ENCODE measurements at places on chromosomes 4 and X.

DNA sequence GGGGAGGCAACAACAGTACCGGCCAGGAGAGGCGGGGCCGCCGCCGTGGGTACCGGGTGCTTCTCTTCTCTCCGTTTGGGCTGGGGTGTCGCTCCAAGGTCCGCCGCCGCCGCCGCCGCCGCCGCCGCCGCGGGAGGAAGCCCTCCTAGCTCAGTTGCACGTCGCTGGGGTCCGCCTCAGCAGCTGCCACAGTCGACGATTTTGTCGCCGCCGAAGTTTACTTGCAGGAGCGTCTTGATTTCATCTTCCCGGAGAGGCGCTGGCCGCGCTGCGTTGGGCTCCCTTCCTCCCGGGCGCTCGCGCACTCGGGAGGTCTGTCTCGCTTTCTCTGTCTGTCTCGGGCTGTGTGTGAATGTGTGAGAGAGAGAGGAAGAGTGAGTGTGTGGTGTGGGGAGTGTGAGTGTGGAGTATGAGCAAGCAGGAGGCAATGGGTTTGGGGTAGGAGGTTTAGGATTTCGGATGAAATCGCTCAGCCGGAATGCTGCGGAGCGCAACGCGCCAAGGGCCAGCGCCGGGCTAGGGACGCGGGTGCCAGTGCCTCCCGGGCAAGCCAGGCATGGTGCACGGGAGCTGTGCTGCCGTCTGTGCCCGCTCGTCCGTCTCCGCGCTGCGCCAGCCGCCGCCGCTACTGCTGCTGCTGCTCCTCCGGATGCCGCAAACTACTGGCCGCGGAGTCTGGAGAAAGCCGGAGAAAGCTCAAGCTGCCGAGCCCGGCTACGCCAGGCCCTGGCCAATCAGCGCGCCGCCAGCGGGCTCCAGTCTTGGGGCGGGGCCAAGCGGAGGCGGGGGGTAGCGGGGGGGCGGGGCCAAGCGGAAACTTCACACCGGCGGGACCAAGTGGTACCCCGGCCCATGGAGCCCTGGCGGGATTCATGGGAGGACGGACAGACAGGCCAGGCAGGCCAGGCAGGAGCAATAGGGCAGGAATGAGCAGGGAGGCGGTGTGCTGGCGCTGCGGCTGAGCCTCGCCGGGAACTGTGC, at the start of gene PCDH19:
TSS of gene PCDH19 (minus strand) at position 664 of the 981 bp plus-strand sequence. CDS start 1,676 bp downstream, outside the sequence.
- peak; percentile 40 for DNase-seq

- DNase-seq: no peak
These were observed 869 bp upstream of the ADD1 start for GRCh38 chr4:2842687-2843262.

DNA sequence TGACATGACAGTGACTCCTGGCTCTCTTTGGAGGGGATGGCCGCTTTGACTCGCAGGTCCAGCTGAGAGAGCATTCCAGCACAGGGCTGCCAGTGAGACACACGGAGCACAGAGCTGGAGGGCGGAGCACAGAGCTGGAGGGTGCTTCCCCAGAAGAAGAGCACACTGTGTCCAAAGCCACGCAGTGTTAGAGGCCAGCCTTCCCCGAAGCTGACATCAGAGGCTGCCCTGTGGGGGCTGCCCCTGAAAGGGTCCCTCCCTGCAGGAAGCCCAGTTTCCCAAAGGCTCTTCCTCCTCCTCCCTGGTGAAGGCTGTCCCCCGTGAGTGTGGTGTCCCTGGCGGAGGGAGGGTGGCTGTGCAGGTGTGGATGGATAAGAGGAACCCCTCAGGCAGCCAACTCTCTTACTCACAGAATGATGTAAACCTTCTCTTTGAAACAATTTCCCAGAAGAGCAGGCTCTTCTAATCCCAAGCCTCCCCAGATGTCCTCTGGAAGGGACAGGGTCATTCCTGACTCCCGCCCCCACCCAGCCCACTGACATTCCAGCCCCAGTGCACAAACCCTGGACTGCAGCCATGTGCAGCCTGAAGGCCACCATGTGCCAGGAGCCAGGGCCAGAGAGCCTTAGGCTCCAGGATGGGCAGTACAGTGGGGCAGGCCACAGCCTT, 53.4 kb downstream of the PSAPL1 start:
- DNase-seq: no peak

DNA sequence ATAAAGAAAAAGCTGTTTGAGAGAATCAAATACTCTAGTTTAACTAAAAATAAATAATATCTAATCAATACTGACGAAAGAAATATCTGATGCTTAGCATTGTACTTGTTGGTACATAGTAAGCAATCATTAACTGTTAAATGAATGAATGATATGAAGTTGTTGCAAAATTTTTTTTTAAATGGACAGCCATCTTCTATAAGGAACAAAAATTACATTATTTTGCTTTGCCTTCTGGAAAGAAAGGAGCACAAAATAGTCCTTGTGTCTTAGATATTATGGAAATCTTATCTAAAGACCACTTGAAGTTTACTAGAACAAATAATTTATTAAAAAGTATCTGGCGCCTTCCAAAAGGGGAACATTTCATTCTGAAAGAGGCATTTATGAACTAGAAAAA, 4.5 kb downstream of the NFKB1 start:
- no peak for DNase-seq

DNA sequence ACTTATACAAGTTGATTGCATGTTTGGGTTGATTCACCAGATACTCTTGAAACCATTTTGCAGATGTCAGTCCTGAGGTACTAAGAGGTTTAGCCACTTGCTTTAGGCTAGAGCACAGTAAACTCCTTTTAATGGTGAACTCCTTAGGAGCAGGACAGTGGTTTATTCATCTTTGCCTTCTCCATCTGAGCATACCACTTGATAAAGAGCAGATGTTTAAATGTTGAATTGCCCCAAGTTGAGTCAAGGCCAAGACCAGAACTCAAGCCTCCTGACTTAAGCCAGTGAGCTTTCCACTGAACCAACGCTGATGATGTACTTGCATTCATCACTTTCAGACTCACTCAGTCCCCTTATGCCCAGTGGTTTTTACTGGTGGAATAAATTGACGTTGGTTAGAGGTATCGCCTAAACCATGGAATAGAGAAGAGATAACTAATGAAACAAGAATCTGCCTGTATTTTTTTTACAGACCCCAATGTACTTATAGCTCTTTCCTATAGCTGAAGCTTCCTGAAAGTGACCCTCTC, 7.5 kb downstream of the DAPP1 start:
- no peak for DNase-seq

GRCh38 chr4:88982757-88983156, 74.2 kb downstream of the FAM13A start:
- DNase-seq: no peak

GRCh38 chr4:120870279-120870673, 52.2 kb downstream of the PRDM5 start:
- DNase-seq: no peak

DNA sequence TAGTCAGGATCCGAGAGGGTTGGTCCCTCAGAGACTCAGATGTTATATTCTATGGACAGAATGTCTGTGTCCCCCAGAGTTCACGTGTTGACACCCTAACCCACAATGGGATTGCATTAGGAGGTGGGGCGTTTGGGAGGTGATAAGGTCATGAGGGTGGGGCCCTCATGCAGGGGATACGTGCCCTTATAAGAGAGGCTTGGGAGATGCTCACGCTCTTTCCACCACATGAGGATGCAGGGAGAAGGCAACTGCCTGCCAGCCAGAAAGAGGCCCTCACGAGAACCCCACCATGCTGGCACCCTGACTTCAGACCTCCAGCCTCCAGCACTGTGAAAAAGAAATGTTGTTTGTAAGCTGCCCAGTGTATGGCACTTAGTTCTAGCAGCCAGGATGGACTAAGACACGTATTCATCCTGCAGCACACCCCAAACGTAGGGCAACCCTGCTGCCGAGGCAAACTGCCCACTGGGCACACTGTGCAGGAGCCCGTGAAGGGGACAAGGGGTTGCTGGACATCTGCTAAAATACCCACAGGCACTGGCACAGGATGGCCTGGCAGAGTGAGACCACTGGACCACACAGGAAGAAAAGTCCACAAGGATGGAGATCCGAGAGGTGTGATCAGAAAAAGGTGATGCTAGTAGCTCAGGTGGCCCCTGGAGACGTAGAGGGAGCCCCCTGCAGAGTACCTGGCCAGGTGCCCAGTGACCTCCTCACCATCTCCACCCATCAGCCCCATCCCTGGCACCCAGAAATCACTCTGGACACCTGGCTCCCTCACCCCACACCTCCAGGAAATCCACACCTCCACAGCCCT, 62.7 kb downstream of the HTRA3 start:
- DNase-seq: no peak

GRCh38 chrX:153628129-153628528, 18.9 kb upstream of the DUSP9 start:
- no peak for DNase-seq

DNA sequence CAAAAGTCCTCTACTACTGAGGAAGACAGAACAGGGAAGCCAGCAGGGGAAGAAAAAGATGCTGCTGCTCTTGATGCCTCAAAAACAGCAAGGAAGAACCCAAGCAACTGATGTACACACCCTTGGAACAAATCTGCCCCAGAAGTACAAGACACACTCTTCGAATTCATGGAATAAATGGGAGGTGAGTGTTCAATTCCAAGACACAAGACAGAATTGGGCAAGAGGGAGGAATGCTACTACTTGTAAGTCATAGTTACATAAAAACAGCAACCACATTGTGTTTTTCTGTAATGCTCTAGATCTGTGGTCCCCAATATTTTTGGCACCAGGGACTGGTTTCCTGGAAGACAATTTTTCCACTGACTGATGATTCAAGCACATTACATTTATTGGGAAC, 58.0 kb upstream of the H2AZ1 start:
- no peak for DNase-seq

GRCh38 chr4:182143086-182143821, 99.9 kb upstream of the TENM3 start:
- peak; percentile 14 for DNase-seq

- peak; percentile 80 for DNase-seq
These were observed 103.5 kb downstream of the LDB2 start for GRCh38 chr4:16794816-16795445.

GRCh38 chrX:43527801-43528200, 128.3 kb upstream of the MAOA start:
- no peak for DNase-seq

DNA sequence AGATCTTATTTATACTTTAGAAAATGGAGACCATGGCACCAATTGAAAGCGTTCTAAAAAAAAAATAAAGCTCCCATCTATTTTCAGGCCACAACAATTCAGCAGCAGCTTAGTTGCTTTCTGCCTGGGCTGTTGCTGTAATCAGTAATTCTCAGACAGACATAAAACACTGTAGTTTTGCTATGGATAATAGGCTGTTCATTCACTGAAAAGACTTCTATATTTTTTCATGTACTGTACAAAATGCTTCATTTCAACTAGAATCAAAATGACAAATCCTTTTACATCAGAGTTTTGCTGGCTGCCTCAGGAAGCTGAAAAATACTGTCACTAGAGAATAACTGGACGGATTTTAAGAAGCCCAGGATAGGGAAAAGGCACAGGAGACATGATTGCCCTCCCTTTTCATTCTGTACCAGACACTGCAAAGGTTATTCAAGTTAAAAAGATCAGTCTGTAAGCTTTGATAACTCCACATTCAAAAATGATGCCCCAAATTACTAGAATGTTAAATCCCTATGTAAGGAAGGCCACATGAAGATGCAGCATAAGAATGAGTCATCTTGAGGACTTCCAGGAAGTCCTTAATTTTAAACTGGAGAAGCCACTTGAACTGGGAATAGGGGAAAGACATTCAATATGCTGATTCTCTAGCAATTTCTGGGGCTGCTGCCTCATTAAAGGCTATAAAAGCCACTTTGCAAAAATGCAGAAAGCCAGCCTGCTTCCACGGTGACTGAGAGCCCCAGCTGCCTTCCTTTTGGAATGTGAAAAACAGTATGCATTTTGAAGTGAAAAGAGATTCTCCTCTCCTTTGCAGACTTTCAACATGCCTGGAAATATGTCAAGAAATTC, 403.2 kb upstream of the RASGEF1B start:
- DNase-seq: no peak

GRCh38 chr4:39204543-39204942, 22.2 kb downstream of the WDR19 start:
- DNase-seq: no peak

GRCh38 chrX:48076343-48076742, 4.9 kb upstream of the ZNF630 start:
- no peak for DNase-seq

DNA sequence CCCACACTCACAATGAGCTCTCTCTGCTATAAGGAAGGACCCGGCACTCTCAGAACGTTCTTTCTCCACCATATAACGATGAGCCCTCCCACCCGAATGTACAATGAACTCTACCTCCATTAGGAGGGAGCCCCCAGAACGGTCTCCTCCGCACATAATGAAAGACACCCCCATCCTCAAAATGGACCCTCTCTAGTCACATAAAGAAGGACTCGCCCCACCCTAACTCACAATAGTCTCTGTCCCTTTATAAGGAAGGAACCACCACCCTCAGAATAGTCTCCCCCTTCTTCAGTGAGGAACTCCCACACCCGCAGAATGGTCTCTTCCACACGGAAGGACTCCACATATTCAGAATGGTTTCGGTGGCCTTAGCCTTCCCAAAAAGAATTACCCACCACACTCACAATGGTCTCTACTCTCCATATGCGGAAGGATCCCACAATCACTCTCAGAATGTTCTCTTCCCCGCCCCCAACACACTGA, 477 bp downstream of the SLC35A2 start:
- DNase-seq: no peak

DNA sequence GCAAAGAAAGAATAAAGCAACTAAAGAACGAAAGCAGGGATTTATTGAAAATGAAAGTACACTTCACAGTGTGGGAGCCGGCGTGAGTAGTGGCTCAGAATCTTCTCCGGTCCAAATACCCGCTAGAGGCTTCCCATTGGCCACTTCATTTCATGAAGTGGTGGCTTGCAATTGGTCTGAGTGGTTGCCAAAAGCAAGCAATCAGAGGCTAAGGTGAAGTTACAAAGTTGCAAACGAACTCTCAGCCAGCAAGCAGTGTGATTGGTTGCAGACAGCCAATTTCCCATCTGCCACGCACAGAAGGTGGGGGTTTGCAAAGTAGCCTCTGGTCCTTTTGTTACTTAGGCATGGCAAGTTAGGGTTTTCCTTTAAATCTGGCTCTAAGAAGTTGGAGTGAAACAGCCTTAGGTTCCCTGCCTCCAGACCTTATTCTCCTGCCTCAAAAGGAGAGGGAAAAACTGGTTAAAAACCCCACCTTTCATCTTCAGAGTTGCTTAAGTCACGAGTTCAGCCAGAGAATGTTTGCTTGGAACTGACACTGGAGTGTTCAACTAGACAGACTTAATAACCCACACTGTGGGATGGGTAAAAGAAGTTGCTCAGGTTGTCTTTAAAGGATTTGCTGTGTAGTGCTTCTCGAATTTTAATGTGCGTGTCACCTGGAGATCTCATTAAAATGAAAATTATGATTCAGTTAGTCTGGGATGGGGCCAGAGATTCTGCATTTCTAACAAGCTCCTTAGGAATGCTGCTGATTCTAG, 6.9 kb upstream of the CLOCK start:
- DNase-seq: peak; percentile 12

DNA sequence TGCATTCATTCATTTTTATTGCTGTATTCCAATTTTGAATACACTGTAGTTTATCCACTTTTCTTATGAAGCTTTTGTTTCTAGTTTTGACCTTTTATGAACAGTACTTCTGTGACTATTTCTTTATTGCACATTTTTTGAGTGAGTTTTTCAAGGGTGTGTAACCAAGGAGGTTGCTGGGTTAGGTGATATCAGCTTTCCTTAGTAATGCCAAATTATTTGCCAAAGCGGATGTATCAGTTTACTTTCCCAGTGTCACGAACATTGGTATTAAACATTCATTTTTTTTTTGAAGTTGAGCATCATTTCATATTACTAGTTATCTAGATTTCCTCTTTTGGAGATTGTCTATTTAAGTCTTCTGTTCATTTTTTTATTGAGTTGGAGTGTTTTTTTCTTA, 32.9 kb downstream of the STIM2 start:
- no peak for DNase-seq

- DNase-seq: no peak
These were observed 125.9 kb downstream of the FRYL start for GRCh38 chr4:48654015-48654664.
